ENCODE measurements at places on chromosomes 3 and 15.

- peak; percentile 22 for DNase-seq
Observed at GRCh38 chr3:197454014-197454413, 101.8 kb downstream of the BDH1 start.

- no peak for DNase-seq
Observed at GRCh38 chr3:5918626-5919025, 731.1 kb downstream of the EDEM1 start.

GRCh38 chr3:48047841-48048464 lies 31.7 kb upstream of the MAP4 start:
- DNase-seq = no peak

DNA sequence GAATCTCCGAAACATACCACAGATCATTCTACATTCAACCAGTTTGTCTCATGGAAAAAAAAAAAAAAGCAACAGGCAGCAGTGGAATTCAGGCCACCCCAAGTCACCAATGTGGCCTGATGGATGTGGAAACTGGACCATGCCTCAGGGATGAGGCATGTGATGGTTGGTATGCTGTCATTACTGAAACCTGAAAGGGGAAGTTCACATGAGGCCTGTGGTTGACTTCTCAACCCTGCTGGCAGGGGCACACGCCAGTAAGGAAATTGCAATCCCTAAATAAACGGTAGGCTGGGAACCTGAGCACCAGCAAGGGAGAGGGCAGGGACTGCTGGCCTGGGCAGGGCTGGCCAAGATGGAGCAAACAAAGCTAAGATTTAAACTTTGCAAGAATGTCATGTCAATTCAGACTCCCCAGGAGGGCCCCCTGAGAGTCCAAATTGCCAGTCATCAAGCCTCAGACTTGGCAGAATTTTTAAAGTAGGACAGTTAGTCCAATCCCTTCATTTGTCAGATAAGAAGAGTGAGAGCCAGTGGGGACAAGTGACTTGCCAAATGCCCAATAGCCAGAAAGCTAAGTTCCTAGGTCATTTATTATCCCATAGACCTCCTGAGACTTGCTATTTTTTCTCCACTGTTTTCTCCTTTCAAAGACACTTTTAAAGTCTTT lies 310.4 kb downstream of the ERC2 start:
- no peak for DNase-seq

- DNase-seq = no peak
Observed at GRCh38 chr15:87287156-87287555, 969.4 kb downstream of the NTRK3 start.
